ENCODE measurements at places on chromosomes 4 and X. TPM values are rescaled to one million over a fixed set of nuclear protein-coding genes. Genes with fewer than 3 reads are reported as not detected.
A peak's percentile ranks its signal among the peaks of the same experiment; 100 is the strongest.

- no peak for DNase-seq
Observed at GRCh38 chrX:46792810-46793188, 33.9 kb upstream of the SLC9A7 start.

Gene SRPX2
- 4.0 TPM for total RNA-seq

Gene MID2
- 38.1 TPM for total RNA-seq

DNA sequence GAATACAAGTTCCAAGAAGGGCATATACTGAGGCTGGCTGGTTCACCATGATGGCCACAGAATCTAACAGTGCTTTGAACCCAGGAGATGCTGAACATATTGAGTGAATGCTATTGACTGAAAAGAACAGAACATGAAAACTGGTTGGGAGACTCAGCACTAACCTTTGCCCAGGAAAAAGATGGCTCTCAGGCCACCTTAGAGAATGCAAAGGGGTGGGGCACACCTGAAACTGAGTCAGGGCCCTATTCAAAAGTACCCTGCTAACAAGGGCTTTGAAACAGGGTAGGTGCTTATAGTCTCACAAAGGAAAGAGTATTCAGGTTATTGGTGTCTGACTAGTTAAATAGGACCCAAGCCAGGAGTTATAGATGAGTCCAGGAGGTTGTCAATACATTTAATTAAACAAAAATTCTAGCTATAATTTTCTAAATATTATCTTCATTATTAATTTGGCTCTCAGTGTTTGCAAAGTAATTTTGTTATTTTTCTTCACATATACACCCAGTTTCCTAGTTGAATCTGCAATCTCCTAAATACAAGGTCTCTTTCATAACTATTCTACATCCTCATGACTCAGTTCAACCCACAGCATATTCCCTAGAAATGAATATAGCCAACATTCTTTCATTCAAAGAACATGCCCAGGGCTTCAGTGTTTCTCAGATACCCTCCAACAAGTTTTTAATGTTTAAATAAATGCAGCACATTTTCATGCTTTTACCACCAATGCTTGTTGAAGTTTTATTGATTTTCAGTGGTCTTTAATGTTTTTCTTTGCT is 144.2 kb upstream of the RAPGEF2 start:
- no peak for DNase-seq

DNA sequence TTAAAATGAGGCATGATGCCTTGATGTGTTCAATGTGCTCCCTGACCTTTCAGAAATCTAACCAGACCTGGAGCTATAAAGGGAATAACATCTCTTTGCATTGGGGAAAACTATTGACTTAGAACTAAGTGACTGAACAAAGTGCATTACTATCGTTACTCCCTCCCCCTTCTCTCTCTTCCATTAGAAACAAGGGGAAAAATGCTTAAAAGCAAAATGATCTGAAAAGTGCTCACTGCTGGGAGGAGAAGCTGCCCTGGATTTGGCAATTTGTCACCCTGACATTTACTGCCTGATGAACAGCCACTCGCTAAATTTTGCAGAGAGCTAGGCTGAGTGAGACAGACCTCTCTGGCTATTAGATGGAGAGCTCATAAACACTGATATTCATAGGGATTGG is 48.6 kb upstream of the PARM1 start:
- no peak for DNase-seq

Gene DCLK2
- 3.9 TPM for total RNA-seq

Gene GATA1
- not detected for total RNA-seq

- DNase-seq: no peak
Observed at GRCh38 chrX:18753631-18754030, 46.2 kb downstream of the PPEF1 start.

DNA sequence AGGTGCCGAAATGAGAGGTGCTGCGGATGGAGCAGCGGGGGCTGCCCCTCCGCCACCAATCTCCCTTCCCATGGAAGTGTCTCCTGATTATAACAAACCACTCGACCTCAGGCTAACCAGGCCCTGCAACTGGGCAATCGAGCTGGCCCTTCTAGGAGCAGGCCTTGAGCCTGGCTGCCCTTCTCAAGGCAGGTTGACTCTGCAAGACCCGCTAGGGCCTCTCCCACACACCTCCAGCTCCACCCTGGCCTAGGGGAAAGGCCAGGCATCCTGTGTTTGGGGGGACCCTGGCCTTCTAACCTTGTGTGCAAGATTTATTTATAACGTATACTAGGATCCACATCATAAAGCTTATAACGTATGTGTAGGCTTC is 3.7 kb upstream of the BCOR start:
- no peak for DNase-seq

DNA sequence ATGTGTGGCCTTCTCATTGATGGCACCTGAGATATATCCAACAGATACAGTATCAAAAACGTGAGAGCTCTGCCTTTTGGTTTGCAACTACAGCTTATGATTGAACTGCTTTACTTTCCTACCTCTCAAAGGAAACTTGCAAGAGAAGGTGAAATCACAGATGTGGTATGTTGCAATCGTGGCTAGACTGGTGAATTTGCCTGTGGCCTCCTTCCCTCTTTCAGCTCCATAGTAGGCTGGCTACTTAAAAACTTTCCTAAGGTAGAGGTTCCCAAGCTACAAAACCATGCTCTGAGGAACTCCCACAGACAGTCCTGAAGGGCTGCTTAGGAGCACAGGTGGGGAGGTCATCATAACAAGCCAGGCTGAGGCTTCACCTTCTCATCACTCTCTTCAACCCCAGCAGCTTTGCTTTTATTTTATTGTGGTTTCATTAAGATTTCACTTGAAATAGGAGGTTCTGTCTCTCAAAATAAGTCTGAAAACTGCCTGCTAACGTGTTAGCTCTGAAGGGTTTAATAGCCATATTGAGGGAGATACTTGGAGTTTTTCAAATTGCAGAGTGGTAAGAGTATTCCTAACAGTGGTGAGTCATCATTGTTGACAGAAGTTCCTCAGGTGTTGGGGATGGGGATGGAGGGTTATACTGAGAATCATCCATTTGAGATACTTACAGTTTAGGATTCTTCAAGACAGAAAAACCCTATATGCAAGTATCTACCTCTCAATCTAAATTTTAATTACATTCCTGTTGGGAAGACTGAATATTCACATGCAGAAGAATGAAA is 93.5 kb upstream of the UCP1 start:
- DNase-seq: no peak

DNA sequence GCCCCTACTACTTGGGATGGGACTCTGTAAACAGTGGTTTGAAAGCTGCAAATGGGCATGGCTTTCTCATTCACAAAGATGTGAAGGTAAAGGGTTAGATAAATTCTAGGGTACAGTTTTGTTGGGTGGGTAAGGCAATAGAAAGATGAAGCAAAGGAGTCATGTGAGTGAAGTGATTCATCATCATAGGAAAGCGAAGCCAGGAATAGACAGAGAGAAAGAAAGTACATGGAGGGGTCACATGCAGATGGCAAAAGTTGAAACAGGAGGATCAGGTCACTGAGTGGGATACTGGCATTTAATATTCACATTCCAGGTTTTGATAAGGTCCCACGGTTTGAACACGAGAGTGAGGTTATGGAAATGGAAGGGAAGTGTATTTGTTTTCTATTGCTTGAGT is 8.2 kb upstream of the ABCG2 start:
- no peak for DNase-seq

- DNase-seq: no peak
Observed at GRCh38 chrX:17462881-17463280, 87.9 kb downstream of the NHS start.

- DNase-seq: no peak
Observed at GRCh38 chrX:127390316-127390715, 570.8 kb downstream of the PRR32 start.

DNA sequence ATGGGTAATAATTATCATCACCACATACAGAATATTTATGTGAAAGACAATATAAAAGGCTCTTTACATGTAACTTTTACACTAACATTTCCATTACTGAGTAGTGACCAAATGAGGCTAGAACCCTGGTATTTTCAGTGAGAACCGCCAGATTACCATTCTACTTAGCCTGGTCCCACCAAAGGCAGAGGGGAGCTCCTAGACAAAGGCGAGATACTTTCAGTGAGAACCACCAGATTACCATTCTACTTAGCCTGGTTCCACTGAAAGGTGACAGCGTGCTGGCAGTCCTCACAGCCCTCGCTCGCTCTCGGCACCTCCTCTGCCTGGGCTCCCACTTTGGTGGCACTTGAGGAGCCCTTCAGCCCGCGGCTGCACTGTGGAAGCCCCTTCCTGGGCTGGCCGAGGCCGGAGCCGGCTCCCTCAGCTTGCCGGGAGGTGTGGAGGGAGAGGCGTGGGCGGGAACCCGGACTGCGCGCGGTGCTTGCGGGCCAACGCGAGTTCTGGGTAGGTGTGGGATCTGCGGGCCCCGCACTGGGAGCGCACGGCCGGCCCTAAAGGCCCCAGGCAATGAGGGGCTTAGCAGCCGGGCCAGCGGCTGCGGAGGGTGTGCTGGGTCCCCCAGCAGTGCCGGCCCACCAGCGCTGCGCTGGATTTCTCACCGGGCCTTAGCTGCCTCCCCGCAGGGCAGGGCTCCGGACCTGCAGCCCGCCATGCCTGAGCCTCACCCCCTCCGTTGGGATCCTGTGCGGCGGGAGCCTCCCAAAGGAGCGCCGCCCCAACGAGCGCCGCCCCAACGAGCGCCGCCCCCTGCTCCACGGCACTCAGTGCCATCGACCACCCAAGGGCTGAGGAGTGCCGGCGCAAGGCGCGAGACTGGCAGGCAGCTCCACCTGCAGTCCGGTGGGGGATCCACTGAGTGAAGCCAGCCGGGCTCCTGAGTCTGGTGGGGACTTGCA is 1276.1 kb downstream of the PCDH7 start:
- DNase-seq: no peak

DNA sequence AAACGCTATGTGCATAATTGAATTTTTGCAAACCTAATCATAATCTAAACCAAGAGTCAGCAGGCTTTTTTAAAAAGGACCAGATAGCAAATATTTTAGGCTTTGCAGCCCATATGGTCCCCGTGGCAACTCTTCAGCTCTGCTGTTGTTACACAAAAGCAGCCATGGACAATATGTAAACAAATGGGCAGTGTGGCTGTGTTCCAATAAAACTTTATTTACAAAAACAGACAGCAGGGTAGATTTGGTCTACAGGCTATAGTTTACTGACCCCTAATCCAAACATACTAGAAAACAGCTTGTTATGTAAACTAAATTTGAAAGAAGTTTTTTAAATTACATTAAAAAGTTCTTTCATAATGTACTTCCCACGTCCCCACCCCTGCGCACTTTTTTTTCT is 53.1 kb downstream of the FUNDC1 start:
- DNase-seq: no peak

GRCh38 chrX:33415459-33415858 is 204.1 kb upstream of the DMD start:
- DNase-seq: no peak

GRCh38 chrX:118980761-118981160 is 6.3 kb downstream of the LONRF3 start:
- DNase-seq: no peak

- DNase-seq: no peak
Observed at GRCh38 chr4:6207602-6208001, 7.3 kb upstream of the JAKMIP1 start.

Gene CTAG1A
- not detected for total RNA-seq

DNA sequence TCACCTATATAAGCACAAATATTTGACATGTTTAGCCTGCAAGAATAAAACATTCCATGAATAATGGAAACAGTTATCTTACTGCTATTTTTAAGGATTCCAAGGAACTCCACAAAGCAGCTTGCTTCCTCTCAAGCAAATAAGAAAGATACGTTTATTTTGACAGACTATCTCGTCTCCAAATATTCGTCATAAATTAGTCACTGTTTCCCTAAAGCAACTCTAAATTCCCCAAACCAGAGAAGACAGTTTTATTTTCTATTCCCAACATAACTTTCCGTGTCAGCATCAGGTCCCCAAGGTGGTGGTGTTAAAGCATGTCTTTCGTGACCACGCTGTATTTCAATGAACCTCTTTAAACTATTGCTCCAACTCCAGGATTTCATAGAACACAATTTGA is 24.3 kb upstream of the DKK2 start:
- no peak for DNase-seq

- no peak for DNase-seq
Observed at GRCh38 chr4:875818-876423, 50.0 kb upstream of the CPLX1 start.

GRCh38 chrX:136754651-136755050 is 26.1 kb downstream of the ARHGEF6 start:
- DNase-seq: no peak

GRCh38 chr4:93828332-93828994 is at the start of gene ATOH1:
ATOH1 (plus strand) TSS chr4:93828753; CDS start chr4:93828927, 174 bp downstream.
- DNase-seq: no peak

DNA sequence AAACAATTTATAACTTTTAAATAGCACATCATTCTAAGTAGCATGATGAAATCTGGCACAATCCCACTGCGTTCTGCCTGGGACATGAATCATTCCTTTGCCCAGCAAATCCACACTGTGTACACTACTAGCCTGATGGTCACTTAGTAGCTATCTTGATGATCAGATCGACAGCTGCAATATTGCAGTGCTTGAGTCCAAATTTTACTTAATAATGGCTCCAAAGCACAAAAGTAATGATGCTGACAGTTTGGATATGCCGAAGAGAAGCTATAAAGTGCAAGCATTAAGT is 86.6 kb upstream of the NPNT start:
- DNase-seq: no peak

DNA sequence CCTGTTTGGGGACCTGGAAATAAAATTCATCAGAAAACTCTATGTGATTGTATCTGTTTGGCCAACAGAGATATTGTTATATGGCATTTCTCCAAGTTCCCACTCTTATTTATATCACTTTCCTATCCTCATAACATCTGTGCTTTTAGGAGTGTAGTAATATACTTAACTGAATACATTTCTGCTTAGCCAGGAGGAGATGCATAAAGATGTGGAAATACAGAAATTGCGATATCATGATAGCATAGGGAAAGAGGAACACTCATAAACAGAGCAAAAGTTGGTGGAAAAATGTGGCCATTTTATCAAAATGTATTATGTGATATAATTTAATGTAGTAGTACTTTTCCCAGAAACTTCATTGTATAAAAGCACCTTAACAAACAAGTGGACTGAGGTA is 46.1 kb upstream of the TSPAN7 start:
- no peak for DNase-seq

Gene AMTN
- total RNA-seq: not detected

GRCh38 chr4:3862640-3863420 is 96.6 kb downstream of the ADRA2C start:
- DNase-seq: peak; percentile 88

Gene CFAP99
- total RNA-seq: not detected

Gene FAM184B
- not detected for total RNA-seq

Gene TSPAN7
- total RNA-seq: 9.2 TPM

DNA sequence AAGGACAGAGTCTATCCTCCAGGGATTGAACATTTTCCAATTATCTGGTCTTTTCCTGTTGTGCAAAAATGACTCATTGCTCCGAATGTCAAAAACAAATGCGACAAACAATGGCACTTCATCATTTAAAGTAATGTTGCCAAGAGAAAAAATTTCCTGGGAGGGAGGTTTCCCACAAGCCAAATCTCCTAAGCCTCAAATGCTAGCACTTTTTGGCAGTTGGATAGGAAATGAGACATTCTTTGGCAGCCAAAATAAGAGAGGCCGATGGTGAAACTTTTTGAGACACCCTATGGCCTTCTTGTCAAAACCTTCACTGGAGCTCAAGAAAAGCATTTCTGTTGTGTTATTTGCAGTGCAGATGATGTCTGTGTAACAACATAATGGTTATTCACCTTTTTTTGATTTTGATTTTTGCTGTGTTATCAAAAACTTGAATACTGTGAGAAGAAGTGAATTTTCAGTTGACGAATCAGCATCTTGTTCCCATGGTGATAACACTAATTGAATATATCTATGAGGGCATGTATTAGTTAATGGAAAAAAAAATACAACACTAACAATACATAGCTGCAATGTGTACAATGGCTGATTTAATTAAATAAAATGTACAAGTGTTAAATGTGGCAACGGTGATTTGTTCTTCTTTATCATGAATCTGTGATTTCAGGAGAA is 333.8 kb downstream of the ANK2 start:
- DNase-seq: peak; percentile 85

Measured in dermis microvascular lymphatic vessel endothelial cell (primary cell).